Breast epithelium (tissue), 4 donors: ENCODE measurements at places on chromosomes 2 and 18. TPM values are rescaled to one million over a fixed set of nuclear protein-coding genes. Genes with fewer than 3 reads are reported as not detected.

FZD7 gene
- 12.5 TPM for total RNA-seq

KIAA2012 gene
- total RNA-seq, result not detected

NETO1 gene
- 0.32 TPM for total RNA-seq

STK25 gene
- total RNA-seq, result 102 TPM

C2orf92 gene
- 11.2 TPM for total RNA-seq

GNAL gene
- total RNA-seq, result 6.6 TPM

ATP6V1B1 gene
- 1.8 TPM for total RNA-seq

DNA sequence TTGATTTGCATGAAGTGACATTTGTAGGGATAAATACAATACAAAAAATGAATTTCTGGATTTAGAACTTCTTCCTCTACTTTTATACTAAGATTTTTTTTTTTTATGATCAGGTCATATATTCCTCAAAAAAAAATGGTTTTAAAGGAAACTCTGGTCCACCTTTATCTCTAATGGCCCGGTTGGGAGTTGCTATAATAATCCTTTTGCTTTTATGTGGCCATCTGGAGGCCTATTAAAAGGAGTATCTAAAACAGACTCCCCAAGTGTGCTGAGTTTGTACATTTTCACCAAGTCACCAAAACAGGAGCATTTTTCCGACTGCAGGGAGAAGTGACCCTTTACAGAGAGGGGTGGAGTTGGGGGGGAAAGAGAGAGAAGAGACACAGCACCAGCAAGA is 329.2 kb upstream of the FIGN start:
- DNase-seq, result no peak
- no peaks in the 10 kb centered on the region for H3K4me1 ChIP-seq
- H3K36me3 ChIP-seq, result no peaks in the 10 kb centered on the region
- H3K27ac ChIP-seq, result no peak overlapping the region
- no peak overlapping the region for H3K4me3 ChIP-seq

- H3K27me3 ChIP-seq, result no peaks in the 10 kb centered on the region
- H3K4me3 ChIP-seq, result no peak overlapping the region
- peaks cover 3% of the 10 kb centered on the region for H3K36me3 ChIP-seq
- H3K4me1 ChIP-seq, result no peaks in the 10 kb centered on the region
Observed at GRCh38 chr18:74508366-74508765, 12.2 kb downstream of the CNDP2 start.

DNA sequence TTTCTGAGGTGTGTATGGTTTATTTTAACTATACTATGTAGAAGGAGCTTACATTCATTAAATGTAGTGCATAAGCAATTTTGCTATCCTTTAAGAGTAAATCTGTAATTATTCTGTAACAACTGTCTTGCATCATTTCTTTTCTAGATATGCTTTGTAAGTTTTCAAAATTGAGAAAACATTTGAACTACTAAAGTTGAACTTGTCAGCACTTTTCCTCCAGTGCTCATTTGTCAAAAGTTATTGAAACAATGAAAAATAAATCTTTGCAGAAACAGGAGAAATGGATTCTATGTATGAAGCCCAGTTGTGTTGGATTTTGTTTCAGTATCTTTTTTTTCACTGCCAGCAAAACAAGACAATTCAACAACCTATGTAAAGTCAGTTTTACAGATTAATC is 14.5 kb upstream of the ZNF385B start:
- no peaks in the 10 kb centered on the region for H3K36me3 ChIP-seq
- H3K27me3 ChIP-seq, result no peaks in the 10 kb centered on the region
- no peak for DNase-seq
- H3K4me3 ChIP-seq, result no peak overlapping the region
- H3K27ac ChIP-seq, result no peak overlapping the region
- H3K4me1 ChIP-seq, result no peaks in the 10 kb centered on the region

- H3K4me1 ChIP-seq, result peaks cover 4% of the 10 kb centered on the region
- H3K4me3 ChIP-seq, result peak overlapping the region; percentile 97
- no peak overlapping the region for H3K27ac ChIP-seq
- H3K36me3 ChIP-seq, result no peaks in the 10 kb centered on the region
- DNase-seq, result no peak
Observed at GRCh38 chr2:74390606-74391005, 10.5 kb upstream of the DCTN1 start.

GRCh38 chr18:25732862-25733261 is 357.6 kb downstream of the SS18 start:
- no peaks in the 10 kb centered on the region for H3K36me3 ChIP-seq
- H3K27ac ChIP-seq, result no peak overlapping the region
- no peaks in the 10 kb centered on the region for H3K27me3 ChIP-seq
- no peak overlapping the region for H3K4me3 ChIP-seq
- DNase-seq, result no peak
- no peaks in the 10 kb centered on the region for H3K4me1 ChIP-seq

DNA sequence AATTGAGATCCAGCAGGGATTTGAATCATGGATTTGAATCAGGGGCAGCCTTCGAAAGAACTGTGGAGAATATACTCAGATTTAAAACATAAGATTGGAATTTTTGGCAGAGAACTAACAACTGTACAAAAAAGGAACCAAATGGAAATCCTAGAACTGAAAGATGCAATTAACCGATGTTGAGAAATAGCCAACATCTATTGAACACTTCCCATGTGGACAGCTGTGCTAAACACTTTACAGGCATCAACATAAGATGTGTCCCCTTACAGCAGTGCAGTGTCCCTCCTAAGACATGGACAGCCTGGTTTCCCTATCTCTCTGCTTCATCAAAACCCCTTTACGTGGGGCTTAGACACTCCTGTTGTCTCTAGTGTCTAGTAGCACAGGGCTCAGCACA is 3.7 kb upstream of the IL1RN start:
- DNase-seq, result no peak
- no peak overlapping the region for H3K27ac ChIP-seq
- no peaks in the 10 kb centered on the region for H3K4me1 ChIP-seq
- H3K27me3 ChIP-seq, result no peaks in the 10 kb centered on the region
- no peaks in the 10 kb centered on the region for H3K36me3 ChIP-seq

- peak overlapping the region; percentile 92 for H3K27ac ChIP-seq
- peak overlapping the region; percentile 17 for H3K4me3 ChIP-seq
- DNase-seq, result peak; percentile 62
- no peaks in the 10 kb centered on the region for H3K36me3 ChIP-seq
- H3K4me1 ChIP-seq, result no peaks in the 10 kb centered on the region
Observed at GRCh38 chr2:30225131-30225762, 6.1 kb upstream of the LBH start.
